ENCODE measurements at places on chromosomes 13 and 19.

DNA sequence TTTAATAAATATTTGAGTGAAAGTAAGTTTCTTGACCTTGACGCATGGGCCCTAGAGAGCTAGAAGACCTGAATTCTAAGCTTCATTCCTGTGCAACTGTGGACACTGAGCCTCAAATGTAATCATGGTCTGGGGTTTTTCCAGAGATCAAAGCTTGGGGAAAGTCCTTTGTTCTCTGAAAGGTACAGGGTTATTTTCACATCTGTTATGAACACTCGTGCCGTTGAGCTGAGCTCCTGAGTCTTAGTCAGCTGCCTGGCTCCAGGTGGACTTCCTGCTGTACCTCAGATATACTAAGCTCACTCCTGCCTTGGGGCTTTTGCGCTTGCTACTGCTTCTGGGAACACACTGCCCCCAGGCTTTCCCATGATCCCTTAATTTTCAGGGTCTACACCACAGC lies 7.5 kb upstream of the ZBTB32 start:
- DNase-seq = no peak

- no peak for DNase-seq
Observed at GRCh38 chr13:39530916-39531315, 72.1 kb downstream of the LHFPL6 start.

DNA sequence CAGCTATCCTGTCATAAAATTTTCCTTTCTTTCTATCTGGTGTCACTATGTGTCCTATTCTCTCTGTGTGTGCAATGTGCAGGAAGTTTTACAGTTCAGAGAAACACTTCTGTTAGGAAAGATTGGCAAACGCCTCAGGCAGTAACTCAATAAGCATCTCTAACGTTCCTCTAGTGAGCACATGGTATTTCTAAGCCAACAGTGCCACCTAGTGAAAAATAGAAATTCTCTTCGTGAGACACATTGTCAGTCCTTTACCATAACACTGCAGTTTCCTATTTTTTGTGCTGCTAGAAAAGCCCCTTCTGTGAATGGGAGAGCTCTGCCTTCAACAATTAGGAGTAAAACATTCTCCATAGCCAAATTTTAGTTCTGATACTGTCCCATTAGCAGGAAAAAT lies 50.7 kb downstream of the ZNF723 start:
- DNase-seq = no peak

- peak; percentile 67 for DNase-seq
Observed at GRCh38 chr19:46513461-46514236, 18.0 kb upstream of the PNMA8B start.

DNA sequence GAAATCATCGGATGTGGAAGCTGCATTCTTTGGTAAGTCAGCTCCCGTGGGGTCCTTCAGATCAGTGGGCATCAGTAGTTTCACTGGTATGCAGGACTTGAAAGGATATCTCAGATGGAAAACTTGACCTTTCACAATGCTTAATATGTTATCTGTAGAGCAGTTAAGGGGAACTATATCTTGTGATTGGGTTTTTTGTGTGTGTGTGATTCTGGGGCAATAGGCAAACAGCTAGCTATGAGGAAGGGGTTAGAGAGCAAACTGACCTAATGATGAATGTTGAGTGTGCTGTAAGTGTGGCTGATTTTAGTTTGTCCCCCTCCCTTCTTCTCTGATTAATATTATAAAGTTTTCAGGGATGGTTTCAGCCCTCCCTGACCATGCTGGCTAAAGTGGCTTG lies 53.3 kb downstream of the ACSBG2 start:
- no peak for DNase-seq

DNA sequence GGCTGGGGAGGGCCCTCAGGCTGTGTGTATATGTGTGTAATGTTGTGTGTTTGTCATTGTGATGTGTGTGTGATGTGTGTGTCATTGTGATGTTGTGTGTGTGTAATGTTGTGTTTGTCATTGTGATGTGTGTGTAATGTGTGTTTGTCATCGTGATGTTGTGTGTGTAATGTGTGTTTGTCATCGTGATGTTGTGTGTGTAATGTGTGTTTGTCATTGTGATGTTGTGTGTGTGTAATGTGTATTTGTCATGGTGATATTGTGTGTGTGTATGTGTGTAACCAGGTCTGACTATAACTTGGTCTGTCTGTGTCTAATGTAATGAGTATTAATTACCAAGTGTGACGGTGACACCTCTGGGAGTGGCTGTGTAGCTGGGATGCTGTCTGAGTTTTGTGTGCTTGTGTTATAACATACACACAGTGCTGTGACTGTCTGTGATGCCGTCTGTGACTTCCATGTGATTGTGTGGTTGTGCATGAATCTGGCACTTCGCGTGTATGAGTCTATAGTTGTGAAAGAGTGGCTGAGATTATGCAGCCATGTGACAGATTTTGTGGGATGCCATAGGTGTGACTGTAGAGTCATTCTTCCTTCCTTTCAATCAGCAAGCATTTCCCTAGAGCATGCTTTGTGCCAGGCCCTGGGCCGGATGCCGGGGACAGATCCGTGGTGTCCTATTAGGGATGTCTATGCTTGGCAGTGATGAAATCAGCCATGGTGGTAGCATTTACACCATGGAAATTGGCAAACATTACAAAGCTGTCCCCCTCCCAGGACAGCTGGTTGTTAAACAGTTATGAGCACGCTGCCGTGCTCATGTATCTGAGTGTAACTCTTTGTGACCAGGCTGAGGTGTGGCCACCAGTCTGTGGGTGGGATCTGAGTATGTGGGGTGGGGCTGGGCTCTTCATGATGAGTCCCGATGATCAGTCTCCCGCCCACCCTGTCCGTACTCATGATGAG lies 6.4 kb downstream of the TNFSF14 start:
- no peak for DNase-seq

DNA sequence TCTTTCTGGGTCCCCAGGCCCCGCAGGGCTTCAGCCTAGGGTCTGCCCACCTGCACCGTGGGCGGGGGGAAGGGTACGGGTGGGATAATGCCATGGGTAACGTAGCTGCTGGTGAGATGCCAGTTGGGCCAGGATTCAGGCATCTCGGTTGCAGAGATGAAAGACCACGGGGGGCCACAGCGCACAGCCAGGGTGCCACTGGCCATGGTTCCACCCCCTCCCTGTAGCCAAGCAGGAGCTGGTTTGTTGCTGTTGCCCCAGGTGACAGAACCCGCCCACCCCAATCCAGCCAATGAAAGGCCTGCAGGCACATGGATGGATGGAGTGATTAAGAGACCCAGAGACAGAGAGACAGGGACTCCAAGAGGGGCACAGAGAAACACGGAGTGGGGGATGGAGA lies 1.0 kb upstream of the CGB7 start:
- peak; percentile 71 for DNase-seq

GRCh38 chr19:18417250-18418028 lies 1.8 kb upstream of the SSBP4 start:
- peak; percentile 86 for DNase-seq

DNA sequence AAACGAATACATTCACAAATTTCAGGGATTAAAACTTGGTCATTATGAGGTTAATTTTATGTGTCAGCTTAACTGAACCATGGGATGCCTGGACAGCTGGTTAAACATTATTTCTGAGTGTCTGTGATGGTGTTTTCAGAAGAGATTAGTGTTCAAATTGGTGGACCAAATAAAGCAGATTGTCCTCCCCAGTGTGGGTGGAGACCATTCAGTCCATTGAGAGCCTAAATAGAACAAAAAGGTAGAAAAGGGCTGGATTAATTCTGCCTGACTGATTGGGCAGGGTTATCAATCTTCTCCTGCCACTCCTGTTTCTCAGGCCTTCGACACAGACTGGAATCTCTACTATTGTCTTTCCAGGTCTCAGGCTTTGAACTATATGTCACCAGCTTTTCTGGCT lies 203.8 kb upstream of the SLITRK6 start:
- peak; percentile 43 for DNase-seq

- DNase-seq = peak; percentile 54
Observed at GRCh38 chr19:604355-604754, 14.7 kb downstream of the HCN2 start.

DNA sequence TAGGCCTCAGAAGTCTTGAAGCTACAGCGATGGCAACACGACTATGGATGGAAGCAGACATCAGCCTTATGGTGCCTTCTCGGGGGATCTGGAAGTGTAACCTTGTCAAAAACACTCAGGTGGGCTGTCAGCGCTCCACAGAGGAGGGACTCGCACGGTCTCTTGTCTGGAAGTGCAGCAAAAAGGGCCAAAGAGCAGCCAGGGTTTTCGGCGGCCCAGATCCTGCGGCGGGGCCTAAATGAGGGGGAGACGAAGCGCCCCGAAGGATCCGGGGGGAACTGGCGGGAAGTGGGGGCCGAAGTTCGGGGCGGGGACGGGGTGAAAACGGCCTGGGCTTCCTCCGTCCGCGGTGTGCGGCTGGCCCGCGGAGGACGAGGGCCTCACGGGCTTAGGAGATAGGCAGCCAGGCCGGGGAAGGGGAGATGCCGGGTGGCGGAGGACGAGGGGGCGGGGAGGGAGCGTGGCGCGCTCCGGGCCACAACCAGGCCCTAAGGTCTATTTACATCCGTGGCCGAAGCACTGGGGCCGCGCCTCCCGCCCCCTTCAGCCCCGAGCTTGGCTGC lies 637 bp downstream of the RANBP3 start:
- no peak for DNase-seq

- no peak for DNase-seq
Observed at GRCh38 chr13:69109891-69110525, 997.6 kb upstream of the ATXN8OS start.

- no peak for DNase-seq
Observed at GRCh38 chr13:29547153-29547552, 48.3 kb downstream of the SLC7A1 start.

DNA sequence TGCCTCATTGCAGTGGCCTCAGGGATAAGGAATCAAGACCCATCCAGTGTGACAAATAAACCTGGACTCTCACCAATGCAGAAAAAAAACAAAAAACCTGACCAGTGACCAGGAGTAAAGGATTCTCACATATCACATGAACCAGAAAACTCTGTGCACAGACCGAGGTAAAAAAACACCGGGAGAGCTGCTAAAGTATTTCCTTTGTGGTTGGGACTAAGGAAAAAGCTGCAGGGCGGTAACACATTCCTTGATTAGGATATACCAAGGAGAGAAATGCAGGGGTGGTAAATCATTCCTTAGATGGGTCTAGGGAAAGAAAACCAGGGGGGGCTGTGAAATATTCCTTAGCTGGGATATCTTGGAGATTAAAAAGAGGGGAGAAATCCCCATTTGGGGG lies 64.8 kb upstream of the ZNF85 start:
- DNase-seq = no peak

DNA sequence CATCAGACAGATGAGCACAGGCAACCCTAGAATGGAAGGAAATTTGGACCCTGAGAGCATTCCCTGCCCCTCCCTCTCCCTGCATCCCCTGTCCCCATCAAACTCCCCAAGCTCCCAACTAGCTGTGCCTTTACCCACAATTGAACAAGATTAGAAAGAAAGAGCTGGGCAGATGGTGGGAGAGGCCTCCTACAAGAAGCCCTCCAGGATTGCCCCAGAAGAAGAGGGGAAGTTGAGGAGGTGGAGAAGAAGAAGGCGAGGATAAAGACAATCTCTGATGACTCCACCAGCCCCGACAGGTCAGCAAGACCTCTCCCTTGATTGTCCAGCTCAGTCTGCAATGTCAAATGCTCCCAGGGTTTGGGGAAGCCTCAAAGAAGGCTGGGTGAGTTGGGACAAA lies 11.9 kb downstream of the UNC13A start:
- no peak for DNase-seq

GRCh38 chr19:13718733-13719132 lies 45.6 kb upstream of the MRI1 start:
- no peak for DNase-seq

GRCh38 chr19:8578642-8579265 lies 1.5 kb upstream of the MYO1F start:
- peak; percentile 71 for DNase-seq

DNA sequence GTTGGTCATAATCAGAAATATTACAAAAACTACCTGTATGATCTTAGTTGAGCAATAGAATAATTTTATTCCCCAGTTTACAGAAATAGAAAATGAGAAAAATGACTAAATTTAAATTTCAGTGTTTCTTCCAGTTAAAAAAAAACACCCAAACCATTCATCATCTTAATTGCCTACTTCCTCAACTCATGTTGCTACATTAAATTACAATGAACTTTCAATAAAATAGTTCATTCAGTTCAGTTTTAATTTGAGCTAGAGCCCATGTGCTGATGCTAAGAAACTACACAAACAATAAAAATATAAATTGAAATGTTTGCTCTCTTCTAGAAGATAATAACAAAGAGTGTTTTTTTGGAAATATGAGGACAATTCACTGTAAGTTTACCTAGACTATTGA lies 820.4 kb downstream of the SLITRK6 start:
- no peak for DNase-seq

DNA sequence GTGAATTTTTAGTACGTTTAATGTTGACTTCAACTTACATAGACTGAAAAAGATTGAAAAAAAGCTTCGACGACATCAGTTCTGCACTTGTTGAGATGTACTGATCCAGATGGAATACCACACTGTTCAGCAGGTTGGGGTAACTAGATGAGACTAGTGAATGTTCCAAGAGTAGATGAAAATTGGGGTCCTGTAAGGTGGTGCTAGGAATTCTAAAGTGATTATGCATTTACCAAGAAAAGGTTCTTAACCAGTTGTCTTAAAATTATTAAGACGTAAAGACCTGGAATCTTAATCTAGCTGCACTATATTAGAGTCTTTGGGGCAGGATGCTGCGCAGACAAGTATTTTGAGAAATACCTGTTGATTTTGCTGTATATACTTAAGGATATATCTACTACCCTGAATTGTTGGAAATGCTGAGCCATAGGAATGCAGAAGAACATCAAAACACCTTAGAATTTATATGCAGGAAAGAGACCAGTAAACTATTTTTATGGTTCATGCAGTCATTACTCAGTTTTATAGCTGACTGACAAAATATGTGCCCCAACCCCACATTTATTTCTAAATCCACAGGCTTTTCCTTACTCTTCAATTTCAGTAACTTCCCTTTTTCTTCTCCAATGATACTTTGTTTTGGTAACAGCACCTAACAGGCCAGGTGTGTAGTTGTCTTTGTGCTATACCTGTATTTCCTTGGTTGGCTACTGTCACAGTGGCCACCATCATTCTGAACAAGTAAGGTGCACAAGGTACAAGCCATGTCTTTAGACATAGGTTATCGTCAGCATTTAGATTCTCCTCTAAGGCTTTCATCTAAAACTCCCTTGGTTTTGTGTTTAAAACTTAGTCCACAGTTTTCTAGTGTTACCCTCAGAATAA lies 8.6 kb downstream of the MIR17HG start:
- DNase-seq = no peak

DNA sequence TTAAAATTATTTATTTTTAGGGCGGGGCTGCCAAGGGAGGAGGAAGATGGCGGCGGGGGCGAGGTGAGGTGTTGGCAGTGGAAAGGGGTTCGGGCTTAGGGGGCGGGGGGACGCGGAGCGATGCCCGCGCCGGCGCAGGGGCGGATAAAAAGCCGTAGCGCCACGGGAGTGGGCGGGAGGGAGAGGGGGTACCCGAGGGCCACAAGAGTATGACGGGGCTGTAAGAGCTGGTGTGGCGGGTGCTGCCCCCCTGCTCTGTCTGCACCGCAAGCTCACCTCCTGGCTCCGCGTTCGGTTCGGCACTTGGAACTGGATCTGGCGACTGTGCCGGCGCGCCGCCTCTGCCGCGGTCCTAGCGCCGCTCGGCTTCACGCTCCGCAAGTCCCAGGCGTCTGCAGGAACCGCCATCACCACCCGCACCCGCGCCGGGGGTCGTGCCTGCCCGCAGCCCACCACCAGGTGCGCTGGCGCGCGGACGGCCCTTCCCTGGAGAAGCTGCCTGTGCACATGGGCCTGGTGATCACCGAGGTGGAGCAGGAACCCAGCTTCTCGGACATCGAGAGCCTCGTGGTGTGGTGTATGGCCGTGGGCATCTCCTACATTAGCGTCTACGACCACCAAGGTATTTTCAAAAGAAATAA lies 265.2 kb upstream of the SGCG start:
- no peak for DNase-seq

All from Caco-2 (cell line).